ENCODE measurements at places on chromosomes 7 and 10. TPM values are rescaled to one million over a fixed set of nuclear protein-coding genes. Genes with fewer than 3 reads are reported as not detected.
A peak's percentile ranks its signal among the peaks of the same experiment; 100 is the strongest.

DNA sequence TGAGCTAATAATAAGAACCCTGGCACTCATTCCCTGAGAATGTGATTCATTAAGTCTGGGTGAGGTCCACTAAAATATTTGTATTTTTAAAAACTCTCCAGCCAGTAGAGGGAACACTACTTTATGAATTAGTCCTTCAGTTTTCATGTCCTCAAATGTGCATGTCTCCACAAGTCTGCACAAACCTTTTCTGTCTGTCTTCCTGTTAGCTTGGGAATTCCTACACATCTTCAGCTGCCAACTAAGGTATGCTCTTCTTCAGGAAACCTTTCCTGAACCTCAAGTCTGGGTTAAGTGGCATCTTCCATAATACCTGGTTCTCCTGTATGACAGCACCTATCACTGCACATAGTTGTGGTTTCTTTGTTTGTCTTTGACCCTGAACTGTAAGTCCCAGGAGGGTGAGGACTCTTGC is 119.6 kb upstream of the MKX start:
- DNase-seq, result no peak
- H3K27ac ChIP-seq, result no peak overlapping the region
- no peaks in the 10 kb centered on the region for H3K27me3 ChIP-seq
- no peaks in the 10 kb centered on the region for H3K36me3 ChIP-seq
- no peaks in the 10 kb centered on the region for H3K4me1 ChIP-seq

- no peak overlapping the region for H3K27ac ChIP-seq
- no peaks in the 10 kb centered on the region for H3K4me1 ChIP-seq
- peaks cover 11% of the 10 kb centered on the region for H3K27me3 ChIP-seq
- no peaks in the 10 kb centered on the region for H3K36me3 ChIP-seq
- H3K4me3 ChIP-seq, result no peak overlapping the region
Observed at GRCh38 chr7:149765399-149766121, 7.8 kb downstream of the ZNF467 start.

DNA sequence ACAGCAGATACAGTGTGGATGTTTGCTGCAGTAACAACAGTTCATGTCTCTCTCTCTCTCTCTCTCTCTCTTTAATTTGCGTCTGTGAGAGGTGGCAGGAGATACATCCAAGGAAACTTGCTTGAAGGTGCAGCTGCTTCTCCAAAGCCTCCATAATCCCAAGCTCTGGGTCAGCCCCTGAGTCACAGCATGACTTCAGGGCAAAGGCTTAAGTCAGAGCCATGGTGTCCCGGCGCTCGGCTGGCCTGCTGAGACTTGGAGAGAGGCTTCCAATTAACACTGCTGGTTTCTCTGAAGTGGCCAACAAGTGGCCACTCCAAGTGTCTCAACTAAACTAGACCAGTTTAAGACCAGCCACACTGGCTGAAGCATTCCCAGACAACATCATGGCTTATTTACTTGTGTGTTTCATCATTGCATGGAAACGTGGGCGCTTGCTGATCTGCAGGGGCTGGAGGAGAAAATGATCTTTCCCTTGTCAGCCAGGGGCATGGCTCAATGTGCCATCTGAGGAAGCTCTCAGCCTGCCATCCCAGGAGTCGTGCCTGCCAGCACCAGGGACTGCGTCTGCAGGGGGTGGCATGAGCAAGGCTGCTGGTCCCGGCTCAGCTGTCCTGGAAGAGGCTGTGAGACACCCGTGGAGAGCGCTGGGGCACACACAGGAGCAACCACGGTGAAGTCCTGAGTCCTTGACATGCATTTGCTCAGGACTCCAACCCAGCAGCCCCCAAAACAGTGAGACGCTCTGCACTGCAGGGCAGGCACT is 254.2 kb downstream of the COBL start:
- no peak for DNase-seq
- no peaks in the 10 kb centered on the region for H3K36me3 ChIP-seq
- H3K27me3 ChIP-seq, result no peaks in the 10 kb centered on the region

GRCh38 chr10:71210542-71210871 is 1.9 kb upstream of the UNC5B start:
- DNase-seq, result no peak
- peaks cover 3% of the 10 kb centered on the region for H3K4me1 ChIP-seq
- peaks cover 75% of the 10 kb centered on the region for H3K27me3 ChIP-seq
- H3K36me3 ChIP-seq, result no peaks in the 10 kb centered on the region

GRCh38 chr10:13223241-13223640 is 10.9 kb downstream of the UCMA start:
- no peaks in the 10 kb centered on the region for H3K36me3 ChIP-seq
- H3K4me1 ChIP-seq, result peaks cover 4% of the 10 kb centered on the region
- DNase-seq, result no peak
- H3K27ac ChIP-seq, result no peak overlapping the region

GRCh38 chr10:114694752-114695151 is 36.7 kb upstream of the ABLIM1 start:
- DNase-seq, result peak; percentile 69
- H3K4me3 ChIP-seq, result no peak overlapping the region
- peaks cover 21% of the 10 kb centered on the region for H3K27me3 ChIP-seq

GRCh38 chr10:84340187-84340586 is 11.8 kb downstream of the CCSER2 start:
- H3K4me3 ChIP-seq, result no peak overlapping the region
- H3K27me3 ChIP-seq, result no peaks in the 10 kb centered on the region
- DNase-seq, result no peak
- peaks cover 54% of the 10 kb centered on the region for H3K4me1 ChIP-seq
- no peak overlapping the region for H3K27ac ChIP-seq

DNA sequence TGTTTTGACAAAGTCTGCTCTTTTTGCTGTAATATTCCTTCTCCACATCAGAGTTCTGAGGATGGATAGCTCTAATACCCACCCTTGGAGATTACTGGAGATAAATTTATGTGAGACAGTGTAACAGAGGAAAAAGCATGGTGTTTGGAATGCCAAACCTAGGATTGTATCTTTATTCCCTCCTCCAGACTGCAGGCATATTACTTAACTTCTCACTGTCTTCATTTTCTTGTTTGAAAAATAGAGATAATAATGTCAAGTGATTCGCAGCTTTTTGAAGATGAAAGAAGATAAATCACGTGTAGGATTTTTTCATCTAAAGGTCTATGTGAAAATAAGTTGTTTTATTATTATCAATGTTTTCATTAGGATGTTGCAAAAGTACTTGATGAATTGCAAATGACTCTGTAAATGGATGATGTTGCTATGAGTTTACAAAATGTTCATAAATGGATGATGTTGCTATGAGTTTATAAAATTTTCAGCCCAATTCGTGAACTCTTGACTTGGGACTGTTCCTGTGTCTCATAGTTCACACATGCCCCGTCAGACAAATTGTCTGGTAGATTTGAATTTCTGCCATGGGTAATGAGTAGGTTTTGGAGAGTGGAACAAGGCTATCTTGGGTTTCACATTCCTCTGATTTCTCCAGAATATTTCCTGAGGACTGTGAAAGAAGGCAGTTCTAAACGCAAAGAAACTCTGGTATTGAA is 113.1 kb upstream of the IGFBP3 start:
- H3K4me3 ChIP-seq, result no peak overlapping the region
- no peak for DNase-seq
- H3K27ac ChIP-seq, result no peak overlapping the region
- H3K36me3 ChIP-seq, result no peaks in the 10 kb centered on the region
- no peaks in the 10 kb centered on the region for H3K27me3 ChIP-seq

DNA sequence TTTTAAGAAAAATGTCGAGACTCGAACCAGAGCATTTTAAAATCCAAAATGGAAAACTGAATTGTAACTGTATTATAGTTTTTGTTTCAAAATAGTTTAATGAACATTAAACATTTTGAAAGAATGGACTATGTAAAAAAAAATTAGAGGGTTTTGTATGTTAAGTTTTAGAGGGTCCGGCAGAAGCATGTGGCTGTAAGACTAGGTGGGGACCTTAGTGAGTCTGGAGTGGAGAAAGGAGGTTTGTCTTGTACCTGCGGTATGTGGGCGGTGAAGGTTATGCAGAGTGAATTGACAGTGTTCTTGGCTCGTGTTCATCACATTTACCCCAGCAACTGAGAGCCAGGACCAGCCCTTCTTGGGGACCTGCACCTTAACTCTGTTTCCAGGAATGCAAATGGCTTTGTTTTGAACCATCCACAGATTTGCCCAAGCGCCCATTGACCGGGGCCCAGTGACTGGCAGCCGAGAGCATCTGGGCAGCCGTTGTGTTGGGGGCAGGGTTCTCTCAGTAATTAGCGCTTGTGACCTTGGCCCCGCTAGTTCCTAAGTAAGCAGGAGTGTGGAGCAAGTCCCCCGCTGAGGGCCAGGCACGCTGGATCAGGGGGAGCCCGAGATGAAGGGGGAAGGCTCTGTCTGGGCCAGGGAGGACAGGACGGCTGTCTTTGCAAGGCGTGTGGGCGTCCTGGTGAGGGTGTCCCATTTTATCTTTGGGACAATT is 1.4 kb upstream of the KLF6 start:
- peak overlapping the region; percentile 99 for H3K27ac ChIP-seq
- H3K4me1 ChIP-seq, result peaks cover 44% of the 10 kb centered on the region

GRCh38 chr7:106465704-106466468 is 181.1 kb upstream of the NAMPT start:
- no peak overlapping the region for H3K27ac ChIP-seq
- H3K4me3 ChIP-seq, result no peak overlapping the region
- peak; percentile 34 for DNase-seq
- H3K4me1 ChIP-seq, result peaks cover 19% of the 10 kb centered on the region

- no peak overlapping the region for H3K27ac ChIP-seq
- no peaks in the 10 kb centered on the region for H3K36me3 ChIP-seq
Observed at GRCh38 chr10:79098596-79099015, 29.8 kb downstream of the ZMIZ1 start.

DNA sequence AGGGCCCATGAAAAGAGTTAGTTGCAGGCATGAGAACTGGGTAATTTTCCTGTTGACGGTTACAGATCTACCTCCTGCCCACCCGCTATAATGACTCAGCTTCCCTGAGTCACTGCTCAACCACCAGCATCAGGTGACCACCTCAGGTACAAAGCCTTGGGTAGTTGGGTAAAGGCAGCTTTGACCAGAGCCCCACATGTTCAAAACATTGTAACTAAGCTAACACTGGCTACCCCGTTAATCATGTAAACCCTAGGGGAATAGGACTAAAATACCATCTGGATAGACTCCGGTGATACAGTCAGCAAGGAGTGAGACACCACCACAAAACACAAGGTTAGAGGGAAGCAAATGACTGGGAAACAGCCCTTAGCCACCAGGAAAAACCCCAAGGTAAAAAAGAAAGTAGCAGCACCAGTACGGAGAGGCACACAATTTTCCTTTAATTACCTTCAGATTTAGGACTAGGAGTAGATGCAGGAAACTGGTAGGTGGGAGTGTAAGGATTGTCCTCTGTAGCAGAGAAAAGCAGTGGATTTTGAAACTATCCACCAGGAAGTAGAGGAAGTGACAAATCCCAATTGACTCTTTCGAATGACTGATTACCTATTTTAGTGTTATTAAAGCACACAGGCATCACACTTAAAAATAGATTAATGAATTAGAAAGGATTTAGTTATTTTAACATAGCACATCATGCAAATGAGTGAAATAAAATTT is 103.5 kb upstream of the PDLIM1 start:
- H3K36me3 ChIP-seq, result no peaks in the 10 kb centered on the region
- peak overlapping the region; percentile 1 for H3K27ac ChIP-seq
- peaks cover 8% of the 10 kb centered on the region for H3K4me1 ChIP-seq
- no peak overlapping the region for H3K4me3 ChIP-seq

DNA sequence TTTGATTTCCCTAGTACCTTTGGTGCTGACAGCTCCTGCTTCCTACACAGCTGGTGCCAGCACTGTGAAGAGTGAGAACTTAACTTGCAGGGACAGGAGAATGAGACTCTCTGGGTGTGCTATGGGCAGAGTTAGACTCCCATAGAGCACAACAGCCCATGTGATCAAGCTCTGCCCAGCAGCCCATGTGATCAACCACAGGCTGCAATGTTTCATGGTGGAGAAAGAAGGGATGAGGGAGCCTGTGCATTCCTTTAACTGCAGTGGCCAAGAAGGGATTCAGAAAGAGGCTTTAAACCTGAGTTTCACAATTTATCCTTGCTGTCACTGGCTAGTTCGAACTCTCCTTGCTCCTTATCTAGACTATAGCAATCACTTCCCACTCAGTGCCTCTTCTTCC is 10.0 kb upstream of the MEST start:
- no peak overlapping the region for H3K4me3 ChIP-seq
- DNase-seq, result peak; percentile 45
- H3K36me3 ChIP-seq, result no peaks in the 10 kb centered on the region

DNA sequence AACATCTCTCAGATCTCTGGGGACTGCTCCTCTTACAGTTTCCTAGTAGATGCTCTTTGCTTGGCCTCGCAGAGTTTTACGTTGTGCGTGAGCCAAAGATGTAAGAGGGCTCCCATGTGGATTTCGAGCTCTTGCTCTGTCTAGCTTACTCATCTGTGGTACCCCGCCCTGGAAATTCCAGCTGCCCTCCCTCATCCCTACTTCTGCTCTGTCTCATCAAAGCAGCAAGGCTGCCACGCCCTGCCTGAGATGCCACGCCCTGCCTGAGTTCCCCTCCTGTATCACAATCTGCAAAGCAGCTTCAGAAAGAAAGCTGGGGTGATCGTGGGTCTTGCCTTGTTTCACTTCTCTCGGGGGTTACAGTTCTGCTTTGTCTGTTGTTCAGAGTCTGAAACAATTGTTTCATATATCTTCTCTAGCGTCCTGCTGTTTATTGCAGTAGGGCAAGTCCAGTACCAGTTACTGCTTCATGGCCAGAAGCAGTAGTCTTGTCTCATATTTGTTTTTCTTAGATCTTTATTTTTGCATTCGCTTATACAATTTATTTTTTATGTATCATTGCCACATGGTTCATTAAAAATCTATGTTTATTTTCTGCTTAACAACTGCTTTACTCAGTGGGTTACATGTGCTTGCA is 36.1 kb upstream of the CCNY start:
- no peak overlapping the region for H3K27ac ChIP-seq
- H3K27me3 ChIP-seq, result peaks cover 29% of the 10 kb centered on the region
- DNase-seq, result no peak

GRCh38 chr7:67817481-67817880 is 820.8 kb downstream of the TYW1 start:
- H3K27ac ChIP-seq, result no peak overlapping the region
- H3K36me3 ChIP-seq, result no peaks in the 10 kb centered on the region
- no peak for DNase-seq

The CYP26C1 gene
- total RNA-seq, result 0.07 TPM

The LIPM gene
- total RNA-seq, result not detected

The ABCC2 gene
- 1.3 TPM for total RNA-seq

The ALDH18A1 gene
- total RNA-seq, result 126 TPM

The PRRT4 gene
- total RNA-seq, result 0.14 TPM

The LDB3 gene
- not detected for total RNA-seq

The UNCX gene
- total RNA-seq, result not detected

The TMEM236 gene
- 0.05 TPM for total RNA-seq

The AKR1D1 gene
- not detected for total RNA-seq

The DMBT1 gene
- not detected for total RNA-seq

The NKX2-3 gene
- not detected for total RNA-seq

The TAS2R41 gene
- not detected for total RNA-seq

All from activated CD4-positive, alpha-beta T cell treated with anti-CD3 and anti-CD28 coated beads, Interleukin-2, amount 10 ng/mL, durations not matched to agents 24 days and 14 days (primary cell).